ENCODE measurements at places on chromosomes 16 and 17. TPM values are rescaled to one million over a fixed set of nuclear protein-coding genes. Genes with fewer than 3 reads are reported as not detected.

Gene C1QTNF8
- not detected for total RNA-seq

DNA sequence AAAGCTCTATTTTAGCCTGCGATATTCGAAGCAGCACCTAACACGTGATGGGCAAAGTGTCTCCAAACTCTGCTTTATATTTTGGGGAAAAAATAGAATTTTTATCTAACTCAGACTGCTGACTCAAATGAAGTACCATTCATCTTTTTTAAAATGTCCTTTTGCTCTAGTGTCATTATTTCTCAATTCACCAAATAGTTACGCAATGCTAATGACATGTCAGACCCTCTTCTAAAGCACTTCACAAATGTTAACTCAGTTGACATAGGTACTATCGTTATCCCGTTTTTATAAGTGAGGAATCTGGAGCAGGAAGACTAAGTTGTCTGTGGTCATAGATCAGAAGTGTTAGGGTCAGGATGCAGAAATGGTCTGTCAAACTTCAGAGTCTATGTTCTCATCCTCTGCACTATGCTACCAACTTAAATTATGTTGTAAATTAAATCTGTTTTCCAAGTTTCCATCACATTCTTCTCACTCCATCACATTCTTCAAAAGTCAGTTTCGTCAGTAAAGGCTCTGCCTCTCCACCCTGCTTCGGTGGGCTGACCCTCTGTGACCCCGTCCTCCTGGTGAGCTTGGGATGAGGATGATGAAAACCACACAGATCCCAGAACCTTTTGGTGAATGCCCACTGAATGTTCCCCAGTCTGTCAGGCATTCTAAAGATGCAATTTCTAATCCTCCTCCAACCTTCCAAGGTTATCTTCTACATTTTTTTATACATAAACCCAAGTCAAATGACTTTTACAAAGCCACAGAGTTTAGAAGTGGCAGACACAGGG is 102.8 kb downstream of the ADAMTS18 start:
- H3K36me3 ChIP-seq: peaks cover 4% of the 10 kb centered on the region
- H3K27ac ChIP-seq: no peak overlapping the region
- peaks cover 11% of the 10 kb centered on the region for H3K4me1 ChIP-seq
- no peak overlapping the region for H3K4me3 ChIP-seq
- H3K27me3 ChIP-seq: no peaks in the 10 kb centered on the region

Gene TMC6
- 133 TPM for total RNA-seq

Gene HS3ST4
- not detected for total RNA-seq

DNA sequence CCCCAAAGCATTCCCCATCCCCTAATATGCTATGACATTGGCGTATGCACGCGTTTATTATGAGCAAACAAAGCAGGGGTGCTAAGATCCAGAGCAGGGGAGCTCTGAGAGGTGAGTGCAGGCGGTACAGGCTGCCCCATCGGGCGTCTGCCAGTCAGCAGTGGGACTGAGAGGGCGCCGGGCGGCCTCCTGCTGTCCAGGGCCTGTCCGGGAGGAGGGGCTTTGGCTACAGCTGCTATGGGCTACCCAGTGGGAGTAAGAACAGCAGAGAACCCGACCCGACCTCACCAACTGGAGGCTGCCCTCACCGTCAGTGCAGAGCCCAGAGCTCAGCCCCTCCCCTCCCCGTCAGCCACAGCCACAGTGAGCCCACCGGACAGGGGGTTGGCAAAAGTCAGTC is 18.5 kb upstream of the AATK start:
- H3K4me3 ChIP-seq: no peak overlapping the region
- no peaks in the 10 kb centered on the region for H3K4me1 ChIP-seq
- H3K27me3 ChIP-seq: peaks cover 35% of the 10 kb centered on the region
- no peak for DNase-seq
- no peak overlapping the region for H3K27ac ChIP-seq

- peaks cover 10% of the 10 kb centered on the region for H3K4me1 ChIP-seq
- DNase-seq: no peak
- no peaks in the 10 kb centered on the region for H3K27me3 ChIP-seq
- H3K36me3 ChIP-seq: peaks cover 4% of the 10 kb centered on the region
- no peak overlapping the region for H3K4me3 ChIP-seq
These were observed 62.5 kb downstream of the SREBF1 start for GRCh38 chr17:17774009-17774881.

All from Calu3 (cell line).